Stimulated activated CD8-positive, alpha-beta memory T cell treated with anti-CD3 and anti-CD28 coated beads, Interleukin-4, amount 100 ng/mL, for 1 hour (primary cell): ENCODE measurements at places on chromosomes 4 and X.

- DNase-seq = no peak
Observed at GRCh38 chrX:40094041-40094899, 3.5 kb downstream of the BCOR start.

DNA sequence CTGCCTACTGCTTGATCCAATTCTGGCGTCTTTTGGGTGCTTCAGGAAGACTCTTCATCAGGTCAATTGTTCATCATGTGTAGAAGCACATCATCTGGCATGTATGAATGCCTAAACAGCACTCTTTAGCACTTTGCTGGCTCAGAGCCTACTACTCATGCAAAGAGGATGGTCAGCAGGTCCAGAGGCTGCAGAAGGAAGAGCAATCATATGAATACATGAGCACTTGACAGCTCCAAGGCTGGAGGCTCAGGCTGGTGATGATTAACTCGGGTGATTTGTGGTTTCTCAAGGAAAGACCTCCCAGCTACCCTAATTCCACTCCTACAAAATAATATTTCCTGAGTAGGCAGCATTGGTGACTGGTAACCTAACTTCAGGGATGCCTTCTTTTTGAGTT lies 103.8 kb upstream of the CXCL13 start:
- no peak for DNase-seq

GRCh38 chr4:152089584-152089983 lies 328.8 kb upstream of the GATB start:
- DNase-seq = no peak

- no peak for DNase-seq
Observed at GRCh38 chr4:86015412-86016350, 344.2 kb downstream of the MAPK10 start.

DNA sequence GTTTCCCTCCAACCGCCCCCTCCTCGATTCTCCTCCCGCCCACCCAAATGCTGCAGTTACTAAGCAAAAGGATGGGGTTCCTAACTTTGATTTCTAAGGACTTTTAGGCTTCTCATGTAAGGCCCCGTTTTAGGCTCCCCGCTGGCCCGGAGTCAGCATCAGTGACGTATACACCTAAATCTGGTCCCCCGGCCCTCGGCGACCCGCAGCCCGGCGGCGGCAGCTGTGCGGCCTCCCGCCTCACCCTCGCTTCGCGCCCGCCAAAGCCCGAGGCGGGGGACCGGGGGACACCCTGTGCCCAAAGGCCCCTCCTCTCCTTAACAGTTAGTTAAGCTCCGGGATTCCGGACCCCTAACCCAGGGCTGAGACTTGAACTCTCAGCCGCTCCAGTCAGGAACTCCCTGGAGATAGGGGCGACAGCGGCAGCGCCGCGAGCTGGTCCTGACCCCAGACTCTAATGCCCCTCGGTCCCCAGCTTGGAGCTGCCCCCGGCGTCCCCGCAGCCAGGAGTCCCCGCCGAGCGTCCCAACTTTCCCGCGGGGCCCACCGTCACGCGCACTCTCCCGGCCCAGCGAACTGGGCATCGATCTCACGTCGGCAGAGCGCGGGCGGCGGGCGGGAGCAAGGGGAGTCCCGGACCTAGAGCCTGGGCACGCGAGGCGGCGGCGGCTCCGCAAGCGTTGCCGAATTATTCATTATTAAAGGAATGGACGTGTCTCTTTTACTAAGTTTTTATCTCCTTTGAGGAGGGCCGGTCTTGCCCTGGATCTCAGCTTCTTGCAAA lies 1.5 kb upstream of the NR3C2 start:
- DNase-seq = peak; percentile 1

- DNase-seq = no peak
Observed at GRCh38 chrX:33434256-33435092, 223.1 kb upstream of the DMD start.

GRCh38 chrX:21946925-21947641 lies 6.6 kb downstream of the SMS start:
- no peak for DNase-seq

DNA sequence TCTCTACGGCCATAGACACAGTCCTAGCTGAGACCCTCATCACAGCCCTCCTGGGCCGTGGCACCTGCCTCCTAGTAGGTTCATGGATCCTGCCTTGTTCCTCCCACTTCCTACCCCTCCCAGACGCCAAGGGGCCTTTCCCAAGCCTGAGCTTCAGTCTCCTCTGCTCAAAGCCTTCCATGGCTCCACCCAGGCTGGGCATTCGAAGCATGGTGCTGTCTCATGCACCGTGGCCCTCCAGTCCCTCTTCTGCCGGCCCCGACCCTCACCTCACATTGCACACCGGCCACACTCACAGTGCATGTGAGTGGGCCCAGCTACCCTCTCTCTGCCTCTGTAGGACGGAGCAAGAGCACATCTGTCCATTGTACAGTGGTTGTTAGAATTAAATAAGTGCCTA lies 21.7 kb upstream of the KIAA0232 start:
- no peak for DNase-seq

DNA sequence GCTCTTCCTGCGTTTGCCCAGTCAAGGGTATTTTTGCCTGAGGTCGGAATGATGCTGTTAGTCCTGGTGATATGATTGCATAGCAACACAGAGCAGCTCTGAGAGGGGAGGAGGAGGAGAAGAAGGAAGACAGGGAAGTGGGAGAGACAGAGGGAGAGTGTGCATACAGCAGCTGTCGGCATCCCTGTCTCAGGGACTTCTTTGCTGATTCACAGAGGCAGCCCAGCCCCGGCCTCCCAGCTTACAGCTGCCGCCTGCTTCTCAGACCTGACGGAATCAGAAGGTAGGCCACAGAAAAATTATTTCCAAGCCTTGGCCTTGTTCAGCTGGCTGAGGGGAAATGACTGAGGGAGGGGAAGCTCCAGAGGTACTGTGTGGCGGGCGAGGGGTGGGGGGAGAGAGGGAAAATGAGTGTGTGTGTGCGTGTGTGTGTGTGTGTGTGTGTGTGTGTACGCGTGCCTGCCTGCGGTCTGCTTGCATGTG lies 319 bp downstream of the DRP2 start:
- DNase-seq = no peak

DNA sequence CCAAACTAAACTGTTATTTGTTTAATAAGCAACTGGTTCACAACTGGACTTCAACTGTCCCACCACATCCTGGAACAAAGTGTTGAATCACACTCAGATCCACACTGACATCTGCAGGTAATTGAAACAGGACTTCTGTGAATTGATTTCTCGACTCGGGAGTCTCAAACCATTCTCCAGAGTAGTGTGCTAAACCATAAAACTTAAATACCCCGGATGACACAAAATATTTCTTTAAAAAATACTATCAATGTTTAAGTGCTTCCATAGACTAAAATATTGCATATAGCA lies 95.4 kb upstream of the PLAC1 start:
- no peak for DNase-seq

DNA sequence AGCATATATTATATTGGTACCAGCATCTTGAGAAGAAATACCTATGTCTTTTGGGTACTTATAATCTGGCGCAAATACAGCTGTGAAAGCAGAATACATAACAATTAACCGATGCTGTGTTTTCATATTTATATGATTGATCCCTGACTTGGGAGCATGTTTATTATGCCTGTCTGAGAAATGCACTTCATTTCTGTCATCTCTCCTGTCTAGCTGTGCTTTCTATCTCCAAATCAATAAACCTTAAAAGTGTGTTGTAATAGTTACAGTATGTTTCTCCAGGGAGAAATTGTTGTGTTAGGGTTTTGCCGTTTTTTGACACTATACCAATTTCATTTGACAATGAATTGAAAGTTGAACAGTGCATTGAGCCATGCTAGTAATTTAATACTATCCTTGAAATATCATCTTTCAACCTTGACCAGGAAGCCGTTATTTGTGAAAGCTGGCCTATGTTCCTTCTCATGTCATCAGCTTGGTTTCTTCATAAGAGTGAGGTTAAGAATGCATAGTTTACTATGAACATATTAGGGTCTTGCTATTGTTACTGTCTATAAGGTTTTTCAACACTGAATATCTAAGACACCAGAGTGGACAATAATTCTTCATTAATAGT lies 206.2 kb upstream of the PCDH18 start:
- DNase-seq = no peak

- DNase-seq = no peak
Observed at GRCh38 chr4:128955751-128956150, 137.6 kb downstream of the SCLT1 start.

DNA sequence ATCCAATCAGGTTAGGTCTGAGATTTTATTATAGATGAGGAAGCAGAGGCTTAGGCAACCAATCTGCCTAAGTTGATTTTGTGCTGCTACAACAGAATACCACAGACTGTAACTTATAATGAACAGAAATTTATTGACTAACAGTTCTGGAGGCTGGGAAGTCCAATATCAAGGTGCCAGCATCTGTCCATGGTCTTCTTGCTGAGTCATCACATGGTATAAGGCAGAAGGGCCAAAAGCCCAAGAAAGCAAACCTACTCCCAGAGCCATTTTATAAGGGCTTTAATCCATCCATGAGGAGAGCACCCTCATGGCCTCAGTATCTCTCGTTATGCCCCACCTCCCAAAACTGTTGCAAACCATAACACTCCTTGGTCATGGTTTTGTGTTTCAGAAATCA lies 55.8 kb downstream of the GPAT3 start:
- DNase-seq = no peak

DNA sequence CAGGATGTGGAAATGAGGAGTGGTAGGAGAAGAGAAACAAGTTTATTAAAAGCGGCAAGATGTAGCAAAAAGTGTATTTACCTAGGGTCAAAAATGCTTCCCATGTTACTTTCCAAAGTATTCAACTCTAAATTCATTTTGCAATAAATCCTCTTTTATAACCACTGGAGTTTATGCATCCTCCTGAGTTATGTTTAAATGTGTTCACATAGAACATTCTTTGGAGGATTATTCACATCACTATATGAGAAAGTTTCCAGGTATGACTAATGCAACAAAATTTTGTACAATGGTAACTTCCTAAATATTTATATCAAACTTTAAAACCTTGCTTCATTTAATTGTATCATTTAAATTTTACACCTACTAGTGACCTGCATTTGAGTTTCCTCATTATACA lies 870.6 kb upstream of the SLIT2 start:
- no peak for DNase-seq

DNA sequence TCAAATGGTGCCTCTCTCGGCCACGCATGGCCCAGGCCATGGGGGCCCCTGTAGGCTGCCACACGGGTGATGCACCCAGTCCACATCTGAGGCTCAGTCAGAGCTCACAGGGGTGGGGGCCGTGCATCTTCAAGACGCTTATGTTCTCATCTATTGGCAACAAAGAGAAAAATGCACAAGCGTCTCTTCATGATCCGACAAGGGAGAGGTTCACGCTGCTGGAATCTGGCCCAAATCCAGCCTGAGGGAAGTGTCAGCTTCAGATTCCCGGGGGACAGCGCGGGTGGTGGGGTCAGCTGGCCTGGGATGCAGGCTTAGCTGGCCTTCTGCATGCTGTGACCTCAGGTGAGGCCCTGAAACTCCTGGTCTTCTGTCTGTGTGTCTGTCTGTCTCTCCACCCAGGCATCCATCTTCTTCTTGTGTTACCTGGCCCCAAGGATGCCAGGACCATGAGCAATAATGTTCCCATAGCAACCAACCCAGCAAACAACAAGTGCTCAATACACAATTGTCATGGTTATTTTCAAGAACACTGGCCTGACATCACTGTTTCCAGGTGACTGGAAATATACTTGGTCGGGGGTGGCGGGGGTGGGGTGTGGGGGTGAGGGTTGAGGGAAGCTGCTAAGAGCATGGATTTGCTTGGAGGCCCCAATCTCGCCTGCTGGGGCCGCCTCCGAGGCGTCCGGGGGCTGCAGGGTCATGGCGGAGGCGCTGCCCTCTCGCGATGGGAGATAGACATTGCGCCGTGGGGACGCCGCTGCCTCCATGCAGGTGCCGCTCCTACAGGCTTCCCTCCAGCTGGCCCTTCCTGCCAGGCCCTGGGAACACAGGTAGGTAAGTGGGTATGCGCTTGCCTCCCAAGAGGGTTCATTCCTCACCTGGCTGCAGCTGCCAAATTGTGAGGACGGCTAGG lies 48.3 kb downstream of the ABLIM2 start:
- no peak for DNase-seq

DNA sequence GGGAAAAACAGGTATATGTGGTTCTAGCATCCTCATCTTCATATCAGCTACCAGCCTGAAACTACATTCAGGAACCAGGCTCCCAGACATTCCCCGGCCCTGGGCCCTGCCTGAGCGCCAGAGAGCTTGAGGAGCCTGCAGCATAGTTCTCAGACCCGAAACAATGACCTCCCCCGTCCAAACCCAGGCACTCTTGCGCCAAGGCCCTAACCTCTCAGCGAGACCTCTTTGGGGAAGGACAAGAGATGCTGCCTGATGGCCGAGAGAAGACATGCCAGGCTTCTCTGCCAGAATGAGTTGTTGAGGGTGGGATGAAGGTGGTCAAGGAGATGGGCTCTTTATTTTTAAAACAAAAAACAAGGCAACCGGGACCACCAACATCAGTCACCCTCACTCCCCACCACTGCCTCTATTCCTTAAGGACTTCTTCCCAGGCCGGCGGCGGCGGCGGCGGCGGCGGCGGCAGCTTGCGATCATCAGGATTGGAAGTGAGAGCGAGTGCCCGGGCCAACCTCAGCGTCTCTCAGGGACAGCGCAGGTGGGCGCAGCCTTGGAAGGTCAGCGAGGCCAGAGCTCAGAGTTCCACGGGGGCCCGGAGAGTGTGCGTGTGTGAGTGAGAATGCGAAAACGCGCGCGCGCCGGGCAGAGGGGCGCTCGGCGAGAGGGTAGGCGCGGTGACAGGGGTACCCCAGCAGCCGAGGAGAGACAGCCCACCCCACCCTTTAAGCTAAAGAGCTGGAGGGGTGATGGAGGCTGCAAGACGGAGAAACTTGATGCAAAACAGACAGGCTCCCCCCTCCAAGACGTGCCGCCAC lies 601 bp downstream of the INPP4B start:
- DNase-seq = no peak

DNA sequence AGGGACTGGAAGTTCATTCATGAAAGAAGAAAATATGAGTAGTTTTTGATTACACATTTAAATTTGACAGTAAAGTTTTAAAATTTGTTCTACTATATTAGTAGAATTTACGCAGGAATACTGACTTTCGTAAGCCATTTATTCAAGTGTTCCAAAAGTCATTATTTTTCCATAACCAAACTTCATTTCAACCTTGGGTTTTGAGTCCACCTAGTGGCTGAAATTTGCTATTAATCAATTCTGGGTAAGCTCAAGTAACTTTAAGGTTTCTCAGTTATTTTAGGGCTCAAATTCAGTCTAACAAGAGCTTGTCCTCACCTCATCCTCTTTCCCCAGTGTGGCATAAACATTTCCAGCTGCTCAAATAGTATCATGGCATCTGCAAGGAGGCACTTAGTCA lies 175.4 kb downstream of the SH3BGRL start:
- no peak for DNase-seq

- no peak for DNase-seq
Observed at GRCh38 chrX:34341258-34341657, 209.1 kb upstream of the FAM47A start.

DNA sequence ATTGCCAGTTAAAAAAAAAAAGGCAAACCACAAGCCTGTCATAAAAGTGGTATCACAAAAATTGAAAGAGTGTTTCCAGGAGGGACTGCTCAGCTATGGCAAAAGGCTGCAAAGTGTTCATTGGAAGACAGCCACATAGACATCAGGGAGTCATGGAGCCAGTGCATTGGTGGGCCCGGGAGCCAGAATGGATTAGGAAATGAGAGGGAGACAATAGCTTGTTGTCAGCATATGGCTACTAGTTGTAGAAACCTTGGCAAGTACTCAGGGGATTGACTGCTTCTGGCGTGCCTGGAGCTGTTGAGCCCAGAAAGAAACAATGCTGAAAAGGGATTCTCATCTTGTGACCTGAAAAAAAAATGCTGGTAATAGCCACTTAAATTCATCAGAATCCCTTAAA lies 5.0 kb downstream of the GAR1 start:
- DNase-seq = no peak

GRCh38 chrX:38312436-38312835 lies 14.9 kb downstream of the RPGR start:
- no peak for DNase-seq
